ENCODE measurements at places on chromosomes 11 and 22.

- no peak for DNase-seq
These were observed 5.3 kb upstream of the TMEM123 start for GRCh38 chr11:102457865-102458264.

GRCh38 chr22:20319041-20319744 is 667 bp downstream of the DGCR6L start:
- no peak for DNase-seq

DNA sequence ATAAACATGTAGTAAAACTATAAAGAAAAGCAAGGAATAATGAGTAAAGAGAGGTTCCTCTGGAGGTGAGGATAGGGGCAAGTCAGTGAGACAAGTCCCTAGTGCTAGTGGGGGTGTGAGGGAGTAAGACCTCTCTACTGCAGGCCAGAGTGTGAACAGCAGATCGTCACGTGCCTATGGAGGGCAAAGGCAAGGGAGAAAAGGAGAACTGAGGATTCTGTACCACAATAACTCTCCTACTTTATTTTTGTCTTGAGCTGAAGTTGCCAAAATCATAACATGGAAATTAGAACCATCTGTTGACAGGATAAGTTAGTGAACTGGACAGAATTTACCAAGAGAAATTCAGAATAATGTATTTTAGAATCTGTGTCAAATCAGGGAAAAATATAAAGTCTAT is 77.6 kb downstream of the ENTHD1 start:
- DNase-seq, result no peak

DNA sequence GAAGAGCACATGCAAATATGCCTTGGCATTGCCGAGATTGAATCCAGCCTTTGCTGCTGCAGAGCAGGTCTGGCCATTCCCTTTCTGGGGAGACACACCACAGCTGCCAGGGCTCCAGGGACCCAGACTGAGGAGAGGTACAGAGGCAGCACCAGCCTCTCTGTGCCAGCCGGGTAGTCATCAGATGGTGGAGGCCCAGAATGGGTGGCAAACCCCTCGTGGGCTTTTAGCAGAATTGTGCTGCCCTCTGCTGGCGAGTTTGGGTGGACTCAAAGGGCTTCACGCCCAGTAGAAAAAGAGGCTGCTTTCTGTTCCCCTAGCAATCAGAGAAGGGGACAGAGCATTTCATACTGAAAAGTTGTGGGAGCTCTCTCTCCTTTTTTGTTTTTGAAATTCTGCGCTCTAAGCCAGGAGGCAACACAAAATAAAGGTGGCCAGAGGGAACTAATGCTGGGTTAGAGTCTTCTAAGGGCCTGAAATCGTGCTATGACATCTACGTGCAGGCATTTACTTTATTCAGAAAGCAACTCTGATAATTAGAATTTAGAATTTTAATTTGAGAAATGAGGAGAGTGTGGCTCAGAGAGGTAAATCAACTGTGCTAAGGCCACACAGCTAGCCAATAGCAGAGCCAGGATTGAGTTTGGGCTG is 158.8 kb upstream of the NAV2 start:
- peak; percentile 70 for DNase-seq

DNA sequence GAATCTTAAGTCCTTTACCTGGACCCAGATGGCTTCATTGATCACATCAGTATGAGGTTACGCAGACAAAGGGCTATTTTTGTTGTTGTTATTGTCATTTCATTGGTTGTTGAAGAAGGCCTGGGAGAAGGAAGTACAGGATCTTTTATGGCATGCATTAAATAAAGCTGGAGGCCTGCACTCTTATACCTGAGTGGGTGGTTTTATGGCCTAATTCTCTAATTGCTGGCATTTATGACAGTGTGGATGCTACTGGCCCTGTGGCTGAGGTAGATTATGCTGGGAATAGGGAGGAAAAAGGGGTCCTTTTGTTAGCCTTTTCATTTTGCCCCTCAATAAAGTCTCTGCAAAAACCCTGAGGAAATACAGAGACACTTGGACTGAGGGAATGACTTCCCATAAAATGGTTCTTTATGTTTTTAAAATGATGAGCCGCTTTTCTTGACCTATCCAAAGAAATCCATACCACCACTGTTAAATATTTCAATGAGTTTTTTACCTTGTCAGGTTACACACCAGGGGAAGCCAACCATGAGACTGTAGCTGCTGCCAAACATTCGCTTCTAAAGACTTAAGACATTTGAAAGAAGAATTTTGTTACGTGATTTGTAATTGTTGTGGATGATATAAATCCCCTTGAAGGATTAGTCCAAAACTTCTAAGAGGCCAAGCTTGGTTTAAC is 6.8 kb downstream of the KMT2A start:
- DNase-seq, result no peak

GRCh38 chr22:46133588-46133855 is 16.8 kb upstream of the PPARA start:
- no peak for DNase-seq

DNA sequence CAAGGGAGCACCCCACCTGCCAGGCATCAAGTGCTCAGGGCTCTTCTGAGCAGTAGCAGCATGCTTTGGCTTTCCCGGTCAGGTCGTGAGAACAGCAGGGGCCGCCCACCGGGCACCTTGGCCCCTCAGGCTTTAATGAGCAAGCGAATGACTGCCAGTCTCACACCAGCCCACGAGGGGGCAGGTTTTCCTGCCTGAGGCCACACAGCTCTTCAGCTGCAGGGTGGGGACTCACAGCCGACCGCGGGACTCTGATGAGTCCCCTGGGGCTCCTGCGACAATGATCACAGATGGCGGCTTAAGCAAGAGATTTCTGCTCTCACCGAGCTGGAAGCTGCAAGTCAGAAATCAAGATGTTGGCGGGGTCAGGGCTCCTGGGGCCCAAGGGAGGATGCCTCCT is 14.3 kb upstream of the FGF19 start:
- DNase-seq, result peak; percentile 15

GRCh38 chr11:32088117-32088941 is 2.5 kb upstream of the RCN1 start:
- DNase-seq, result no peak

DNA sequence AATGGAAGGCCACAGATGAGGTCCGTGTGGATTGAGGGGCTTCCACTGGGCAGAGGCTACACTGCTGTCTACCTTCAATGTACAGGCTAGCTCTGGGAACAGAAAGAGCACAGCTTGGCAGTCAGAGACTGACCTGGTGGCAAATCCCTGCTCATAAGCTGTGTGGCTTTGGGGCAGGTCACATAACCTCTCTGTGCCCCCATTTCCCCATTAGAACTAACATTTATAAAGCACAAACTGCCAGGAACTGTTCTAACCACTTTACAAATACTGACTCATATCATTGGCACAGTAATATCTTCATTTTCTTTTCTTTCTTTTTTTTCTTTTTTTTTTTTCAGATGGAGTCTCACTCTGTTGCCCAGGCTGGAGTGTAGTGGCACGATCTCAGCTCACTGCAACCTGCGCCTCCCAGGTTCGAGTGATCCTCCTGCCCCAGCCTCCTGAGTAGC is 3.1 kb downstream of the FOSL1 start:
- no peak for DNase-seq

DNA sequence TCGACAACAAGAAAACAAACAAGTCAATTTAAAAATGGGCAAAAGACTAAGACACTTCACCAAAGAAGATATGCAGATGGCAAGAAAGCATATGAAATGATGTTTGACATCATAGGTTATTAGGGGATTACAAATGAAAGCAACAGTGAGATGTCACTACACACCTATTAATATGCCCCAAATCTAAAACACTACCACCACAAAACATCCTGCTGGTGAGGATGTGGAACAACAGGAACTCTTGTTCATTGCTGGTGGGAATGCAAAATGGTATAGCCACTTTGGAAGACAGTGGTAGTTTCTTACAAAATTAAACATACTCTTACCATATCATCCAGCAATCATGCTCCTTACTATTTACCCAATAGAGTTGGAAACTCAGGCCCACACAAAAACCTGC is 29.0 kb downstream of the PRRG4 start:
- DNase-seq, result no peak

GRCh38 chr11:116172156-116172555 is 600.6 kb downstream of the BUD13 start:
- no peak for DNase-seq

- no peak for DNase-seq
These were observed 10.0 kb upstream of the ABCC8 start for GRCh38 chr11:17486646-17487045.

DNA sequence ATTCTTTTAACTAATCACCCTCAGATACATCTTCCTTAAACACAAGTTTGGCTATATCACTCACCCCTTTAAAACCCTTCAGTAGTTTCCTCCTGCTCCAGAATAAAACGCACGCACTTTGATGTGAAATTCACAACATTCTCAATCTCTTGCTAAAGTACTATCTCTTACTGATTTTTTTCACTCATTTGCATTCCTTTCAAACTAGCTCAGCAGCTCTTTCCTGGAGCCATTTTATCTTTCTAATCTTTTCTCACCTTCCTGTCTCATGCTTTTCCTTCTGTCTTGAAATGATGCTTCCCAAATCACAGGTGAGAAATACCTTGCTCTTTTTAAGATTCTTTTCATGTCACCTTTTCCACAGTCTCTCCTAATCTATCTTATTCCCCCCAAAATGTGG is 1074.4 kb downstream of the DLG2 start:
- DNase-seq, result no peak

DNA sequence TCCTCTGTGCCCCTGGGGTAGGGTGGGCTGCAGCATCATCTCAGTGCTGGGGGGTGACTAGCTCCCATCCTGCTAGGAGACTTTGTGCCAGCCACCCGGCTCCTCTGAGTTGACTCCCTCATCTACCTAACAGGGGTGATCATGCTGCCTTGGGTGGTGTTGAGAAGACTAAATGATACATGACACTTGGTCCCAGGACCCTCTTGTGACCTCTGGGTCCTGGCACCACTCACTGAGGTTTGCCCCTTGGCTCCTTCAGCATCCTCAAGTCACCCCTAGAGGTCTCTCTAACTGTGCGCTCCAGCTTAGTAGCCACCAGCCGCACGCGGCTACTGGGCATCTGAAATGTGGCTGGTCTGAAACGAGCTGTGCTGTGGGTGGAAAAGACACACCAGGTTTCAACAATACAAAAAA is 72.1 kb downstream of the LRRC32 start:
- DNase-seq, result peak; percentile 20

- no peak for DNase-seq
These were observed 21.9 kb upstream of the PPP2R1B start for GRCh38 chr11:111788051-111788450.

- no peak for DNase-seq
These were observed 25.0 kb upstream of the TMPRSS5 start for GRCh38 chr11:113730887-113731726.

DNA sequence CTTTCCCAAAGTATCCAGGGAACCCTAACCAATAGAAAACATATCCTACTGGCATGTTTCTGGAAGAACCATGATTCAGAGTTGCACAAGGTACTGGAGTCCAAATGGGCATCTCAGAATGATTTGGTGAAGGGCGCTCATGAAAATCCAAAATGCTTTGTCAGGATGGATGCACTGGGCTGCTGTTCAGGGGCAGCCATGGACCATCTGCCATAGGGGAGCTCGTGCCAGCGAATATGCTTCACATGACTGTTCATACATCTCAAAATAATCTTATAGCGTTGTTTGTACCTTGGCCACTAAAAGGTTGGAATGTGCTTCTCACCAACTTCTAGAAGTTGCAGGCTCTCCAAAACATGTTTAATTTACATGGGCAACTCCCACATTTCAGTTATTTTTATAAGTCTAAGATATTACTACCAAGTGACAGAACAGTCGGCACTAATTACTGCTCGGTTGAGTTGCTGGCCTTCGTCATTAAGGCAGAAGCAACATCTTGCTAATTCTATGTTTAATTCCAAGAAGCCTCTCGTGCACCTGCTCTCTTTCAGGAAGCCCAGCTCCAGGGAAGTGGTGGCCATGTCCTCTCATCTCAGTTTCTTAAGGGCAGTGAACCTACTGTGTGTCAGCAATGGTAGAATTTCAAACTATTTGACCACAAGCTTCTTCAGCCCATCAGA is 1497.7 kb downstream of the TBC1D22A start:
- DNase-seq, result no peak

GRCh38 chr11:6096417-6096816 is 11.1 kb upstream of the OR56B4 start:
- no peak for DNase-seq

- no peak for DNase-seq
These were observed 519.0 kb downstream of the TBC1D22A start for GRCh38 chr22:47281126-47282106.

DNA sequence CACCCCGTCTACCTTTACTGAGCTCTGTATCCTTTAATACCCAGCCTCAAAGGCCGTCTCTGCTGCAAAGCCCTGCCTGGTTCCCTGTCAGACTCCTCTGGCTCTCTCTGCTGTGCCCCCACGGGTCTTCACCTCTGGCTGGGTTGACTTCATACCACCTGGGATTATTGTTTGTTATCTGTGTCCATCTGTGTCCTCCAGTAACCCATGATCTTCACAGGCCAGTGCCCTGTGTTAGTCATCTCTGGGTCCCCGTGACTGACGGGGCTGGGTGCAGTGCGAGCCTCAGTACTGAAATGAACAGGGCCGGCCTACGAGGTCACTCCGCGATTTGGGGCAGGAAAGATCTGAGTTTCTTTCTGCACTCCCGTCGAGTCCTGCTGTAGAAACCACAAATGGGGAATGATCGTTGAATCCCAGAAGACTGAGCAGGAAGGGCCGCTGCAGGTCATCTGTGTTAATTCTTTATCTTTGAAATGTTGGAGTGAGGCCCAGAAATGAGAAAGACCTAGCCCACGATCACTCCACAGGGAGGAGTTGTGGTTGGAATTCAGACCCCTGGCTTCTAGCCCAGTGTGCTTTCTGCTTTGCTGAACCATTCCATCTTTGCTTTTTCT is 12.3 kb upstream of the TUB start:
- no peak for DNase-seq

DNA sequence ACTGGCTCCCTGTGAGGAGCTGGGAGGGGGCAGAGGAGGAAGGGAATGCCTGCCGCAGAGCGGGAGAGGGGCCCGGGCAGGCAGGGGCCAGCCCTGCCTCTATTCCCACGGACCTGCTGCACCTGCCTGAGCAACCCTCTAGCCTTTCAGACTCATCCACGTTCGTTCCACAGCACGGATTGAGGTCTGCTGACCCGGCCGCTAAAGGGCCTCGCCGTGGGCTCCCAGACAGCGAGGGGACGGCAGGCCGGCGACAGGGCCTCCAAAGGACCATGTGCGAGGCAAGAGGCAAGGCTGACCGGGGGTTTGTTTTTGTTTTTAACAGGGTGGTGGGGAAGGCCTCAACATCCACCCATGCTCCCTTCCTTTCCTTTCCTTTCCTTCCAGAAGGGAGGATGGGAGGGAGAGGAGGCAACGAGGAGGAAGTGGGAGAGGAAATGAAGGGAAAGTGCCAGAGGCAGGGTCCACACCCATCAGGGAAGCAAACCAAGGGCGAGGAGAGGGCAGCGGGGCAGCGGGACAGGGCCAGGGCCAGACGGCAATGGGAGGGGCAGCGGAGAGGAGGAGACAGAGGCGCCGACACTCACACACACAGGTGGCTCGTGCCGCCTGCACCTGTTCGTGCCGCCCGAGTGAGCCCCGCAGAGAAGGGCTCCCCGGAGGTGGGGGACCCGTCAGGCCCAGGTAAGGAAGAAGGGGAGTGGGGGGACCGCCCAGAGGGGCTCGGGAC is 7.5 kb downstream of the LRFN4 start:
- DNase-seq, result no peak

- no peak for DNase-seq
These were observed 1178.6 kb downstream of the BRD1 start for GRCh38 chr22:48649031-48649430.

Data from stimulated activated CD8-positive, alpha-beta memory T cell treated with anti-CD3 and anti-CD28 coated beads, Interleukin-2, amount 100 ng/mL, for 48 hours (primary cell).